Kasumi-1 (cell line): ENCODE measurements at places on chromosomes 13 and 19.

DNA sequence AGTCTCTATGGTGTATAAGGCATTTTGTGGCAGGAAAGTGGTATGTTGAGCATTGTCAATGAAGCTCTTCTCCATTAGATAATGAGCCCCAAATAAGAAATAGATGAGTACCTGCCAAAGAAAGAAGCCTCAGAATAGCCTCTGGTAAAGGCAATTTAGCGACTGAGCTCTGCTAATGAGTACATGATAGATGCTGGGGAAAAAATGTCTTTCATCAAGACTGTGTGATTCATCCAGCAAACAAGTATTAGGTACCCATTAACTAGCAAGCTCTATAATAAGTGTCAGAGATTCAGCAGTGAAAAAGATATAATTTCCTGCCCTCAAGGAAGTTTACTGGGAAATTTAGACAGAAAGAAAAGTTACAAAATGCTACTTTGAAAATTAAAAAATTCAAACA is 294.6 kb downstream of the ITGBL1 start:
- DNase-seq = no peak

DNA sequence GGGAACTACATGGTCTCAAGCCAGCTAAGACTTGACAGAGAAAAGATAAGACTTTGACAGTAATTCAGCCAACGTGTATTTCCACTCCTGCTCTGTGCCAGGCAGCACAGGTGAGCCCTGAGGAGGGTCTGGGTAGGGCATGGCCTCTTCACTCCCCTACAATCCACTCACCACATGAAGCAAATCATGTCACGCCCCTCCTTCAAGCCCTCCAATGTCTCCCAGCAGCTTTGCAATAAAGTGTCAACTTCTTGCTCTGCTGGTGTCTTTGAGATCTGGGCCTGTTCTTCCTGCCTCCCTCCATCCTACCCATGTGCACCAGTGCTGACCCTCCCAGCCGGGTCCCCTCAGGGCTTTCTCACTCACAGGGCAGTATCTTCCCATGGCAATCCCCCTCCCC is 58.5 kb downstream of the CCDC70 start:
- DNase-seq = no peak

DNA sequence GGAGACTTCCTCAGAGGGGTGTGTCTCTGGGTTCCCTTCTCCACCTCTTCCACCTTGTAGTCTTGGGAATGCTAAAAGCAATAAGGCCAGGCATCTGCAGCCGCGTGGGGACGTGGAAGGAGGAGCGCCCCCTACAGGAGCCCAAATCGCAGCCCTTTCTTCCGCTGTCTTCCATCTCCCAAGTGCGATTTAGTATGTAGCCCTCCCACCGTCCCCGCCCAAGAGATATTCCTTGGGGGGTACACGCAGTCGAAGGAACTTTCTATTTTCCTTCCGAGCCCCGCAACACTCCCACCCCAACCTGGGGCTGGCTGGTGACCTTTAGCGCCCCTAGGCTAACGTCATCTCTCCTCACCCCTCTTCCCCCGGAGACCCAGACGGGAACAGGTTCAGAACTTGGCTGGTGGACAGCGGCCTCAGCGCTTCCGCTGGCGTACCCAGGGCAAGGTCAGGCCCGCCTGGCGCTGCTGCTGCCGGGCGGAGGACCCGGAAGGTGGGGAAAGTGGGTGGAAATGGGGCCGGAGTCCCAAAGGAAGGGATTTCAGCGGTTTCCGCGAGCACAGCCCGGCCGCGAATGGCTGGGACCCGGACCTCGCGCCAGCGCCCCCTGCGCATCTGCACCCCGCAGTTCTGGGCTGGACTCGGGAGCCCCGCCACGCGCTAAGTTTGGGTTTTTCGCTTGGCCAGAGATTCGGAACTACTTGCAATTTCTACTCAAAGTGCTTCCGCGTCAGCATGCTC is 2.1 kb upstream of the PCDH8 start:
- DNase-seq = peak; percentile 85

- no peak for DNase-seq
These were observed 31.1 kb downstream of the ZNF571 start for GRCh38 chr19:37563518-37563917.

DNA sequence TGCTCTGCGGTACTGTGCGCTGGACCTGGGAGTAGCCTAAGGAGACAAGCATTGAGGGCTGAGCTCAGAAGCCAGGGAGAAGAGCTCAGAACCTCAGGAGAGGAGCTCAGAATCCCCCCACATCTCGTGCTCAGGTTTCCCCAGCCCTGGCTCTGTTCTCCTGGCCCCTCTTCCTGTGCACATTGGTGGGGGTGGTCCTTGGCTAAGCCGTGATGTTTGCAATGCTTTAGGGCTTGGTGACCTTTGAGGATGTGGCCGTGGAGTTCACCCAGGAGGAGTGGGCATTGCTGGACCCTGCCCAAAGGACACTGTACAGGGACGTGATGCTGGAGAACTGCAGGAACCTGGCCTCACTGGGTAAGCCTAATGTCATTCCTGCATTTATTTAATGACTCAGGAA is 6.6 kb downstream of the ZNF557 start:
- DNase-seq = no peak

DNA sequence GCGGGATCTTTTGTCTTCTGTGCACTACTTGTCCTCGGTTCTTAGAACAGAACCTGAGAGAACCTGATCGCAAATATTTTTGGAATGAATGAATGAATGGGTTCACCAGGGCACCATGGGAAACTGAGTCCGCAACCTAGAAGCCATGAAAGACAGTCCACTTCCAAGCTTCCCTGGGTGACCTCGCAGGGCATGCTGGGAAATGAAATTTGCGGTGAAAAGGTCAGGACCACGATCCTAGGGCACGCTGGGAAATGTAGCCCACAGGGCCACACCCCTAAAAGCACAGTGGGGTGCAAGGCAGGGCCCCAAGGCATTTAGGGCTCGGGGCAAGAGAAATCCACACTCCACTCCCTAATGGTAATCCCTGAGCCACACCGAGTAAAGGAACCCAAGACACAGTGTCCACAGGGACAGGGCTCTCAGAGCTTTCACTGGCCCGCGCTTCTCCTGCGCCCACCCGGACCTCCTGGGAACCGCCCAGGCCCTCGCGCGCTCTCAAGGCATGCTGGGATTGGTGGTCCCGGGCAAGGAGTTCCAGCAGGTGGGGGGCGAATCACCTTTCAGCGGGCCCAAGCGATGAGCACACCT is 1.1 kb upstream of the PPP1R12C start:
- DNase-seq = no peak

DNA sequence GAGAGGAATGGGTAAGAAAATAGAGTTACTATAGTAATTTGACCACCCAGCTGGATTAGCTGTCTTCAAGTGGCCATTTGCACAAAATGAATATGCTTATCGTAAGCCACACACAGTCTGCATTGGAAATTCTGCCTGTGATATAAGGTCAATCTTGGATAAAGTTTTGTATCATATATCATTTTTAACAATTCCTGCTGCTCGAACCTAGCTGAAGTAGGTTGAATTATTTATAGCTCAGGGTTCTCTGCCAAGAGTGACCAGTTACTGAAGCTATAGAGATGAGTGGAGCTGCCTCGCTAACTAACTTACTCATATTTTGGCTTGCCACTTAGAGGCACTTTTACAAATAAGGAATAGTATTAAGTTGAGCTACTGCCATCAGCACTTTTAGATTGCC is 220.9 kb downstream of the RGCC start:
- DNase-seq = no peak
